CD4-positive, CD25-positive, alpha-beta regulatory T cell (primary cell): ENCODE measurements at places on chromosomes 5 and 9. TPM values are rescaled to one million over a fixed set of nuclear protein-coding genes. Genes with fewer than 3 reads are reported as not detected.

- DNase-seq, result no peak
Observed at GRCh38 chr5:157295247-157295646, 29.3 kb downstream of the CYFIP2 start.

- DNase-seq, result no peak
Observed at GRCh38 chr5:14406554-14406849, 175.1 kb upstream of the OTULINL start.

DNA sequence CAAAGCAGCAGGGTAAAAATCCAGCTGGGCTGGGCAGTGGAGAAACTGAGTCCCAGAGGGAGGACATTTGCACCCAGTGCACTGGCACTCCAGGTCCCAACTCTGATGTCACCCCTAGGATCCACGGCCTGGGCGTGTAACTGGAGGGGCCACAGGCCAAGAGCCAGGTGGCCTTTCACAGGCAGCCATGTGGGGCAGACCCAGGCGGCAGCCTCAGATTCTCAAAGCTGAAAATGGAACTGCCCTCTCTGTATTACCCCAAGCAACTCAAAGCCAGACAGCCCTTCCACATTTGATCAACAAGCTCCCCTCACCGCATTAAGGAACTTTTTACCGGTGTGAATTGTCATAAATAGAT, 46.7 kb downstream of the RASGEF1C start:
- DNase-seq, result no peak

- no peak for DNase-seq
Observed at GRCh38 chr5:143248822-143249579, 154.5 kb downstream of the NR3C1 start.

- no peak for DNase-seq
Observed at GRCh38 chr5:138303372-138303771, 28.2 kb downstream of the CDC25C start.

CWC27 gene
- 27.6 TPM for polyA plus RNA-seq
